ENCODE measurements at places on chromosomes 5 and 9.

GRCh38 chr9:112809351-112809848, 58.8 kb downstream of the SNX30 start:
- no peaks in the 10 kb centered on the region for H3K27me3 ChIP-seq
- H3K36me3 ChIP-seq: peaks cover 9% of the 10 kb centered on the region
- no peak for DNase-seq
- H3K27ac ChIP-seq: no peak overlapping the region
- H3K4me3 ChIP-seq: no peak overlapping the region

DNA sequence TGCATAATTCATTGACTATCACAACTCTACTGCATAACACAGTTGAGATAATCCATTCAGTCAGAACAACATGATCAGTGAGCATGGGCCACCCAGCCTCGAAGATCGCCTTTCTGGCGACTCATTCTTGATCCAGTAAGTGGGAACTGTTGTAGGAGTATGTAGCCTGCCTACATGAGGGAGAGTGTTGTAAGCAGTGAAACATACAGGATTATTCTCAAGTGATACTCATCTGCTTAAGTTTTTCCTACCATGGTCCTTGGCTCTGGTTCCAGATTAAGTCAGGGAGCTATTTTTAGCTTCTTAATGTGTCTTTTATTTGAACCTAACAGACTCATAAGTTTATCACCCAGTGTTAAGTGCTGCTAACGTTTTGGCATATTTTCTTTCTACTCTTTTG, 44.0 kb downstream of the TNPO1 start:
- peaks cover 19% of the 10 kb centered on the region for H3K36me3 ChIP-seq
- no peak for DNase-seq
- H3K27ac ChIP-seq: no peak overlapping the region
- no peaks in the 10 kb centered on the region for H3K4me1 ChIP-seq
- H3K27me3 ChIP-seq: no peaks in the 10 kb centered on the region
- H3K4me3 ChIP-seq: no peak overlapping the region

DNA sequence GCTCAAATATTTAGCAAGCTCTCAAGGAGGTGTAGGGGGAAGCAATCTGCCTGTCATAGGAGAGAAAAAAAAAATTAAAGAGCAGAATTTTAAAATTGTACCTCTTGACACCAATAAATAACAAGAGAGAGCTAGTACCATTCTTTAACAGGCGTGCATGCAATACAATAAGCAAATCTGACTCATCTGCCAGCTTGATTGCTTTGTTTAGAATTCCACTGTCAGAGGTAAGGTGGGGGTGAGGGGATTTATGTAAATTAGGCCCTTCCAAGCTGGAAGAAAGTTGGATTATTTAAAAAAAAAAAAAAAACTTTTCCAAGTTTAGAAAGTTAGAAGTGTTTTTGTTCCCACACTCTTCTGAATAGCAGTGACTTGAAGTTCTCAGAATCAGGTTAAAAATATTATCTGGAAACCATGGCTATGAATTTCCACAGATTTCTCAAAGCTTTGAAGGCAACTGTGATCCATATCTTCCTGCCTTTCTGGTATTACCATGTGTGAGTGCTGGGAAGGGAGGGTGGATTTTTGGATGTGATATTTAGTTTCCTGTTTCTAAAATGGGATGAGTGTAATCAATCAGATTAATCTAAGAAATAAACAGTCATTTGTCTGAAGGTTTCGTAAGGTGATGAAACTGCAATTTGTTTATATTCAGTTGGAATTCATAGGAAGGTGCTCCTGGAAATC, 477.5 kb downstream of the TLE4 start:
- H3K4me3 ChIP-seq: no peak overlapping the region
- H3K4me1 ChIP-seq: peaks cover 11% of the 10 kb centered on the region
- peaks cover 9% of the 10 kb centered on the region for H3K36me3 ChIP-seq
- no peak for DNase-seq

- H3K4me1 ChIP-seq: no peaks in the 10 kb centered on the region
- no peaks in the 10 kb centered on the region for H3K36me3 ChIP-seq
- H3K27me3 ChIP-seq: peaks cover 5% of the 10 kb centered on the region
These were observed 12.6 kb upstream of the FYB1 start for GRCh38 chr5:39231705-39232525.

DNA sequence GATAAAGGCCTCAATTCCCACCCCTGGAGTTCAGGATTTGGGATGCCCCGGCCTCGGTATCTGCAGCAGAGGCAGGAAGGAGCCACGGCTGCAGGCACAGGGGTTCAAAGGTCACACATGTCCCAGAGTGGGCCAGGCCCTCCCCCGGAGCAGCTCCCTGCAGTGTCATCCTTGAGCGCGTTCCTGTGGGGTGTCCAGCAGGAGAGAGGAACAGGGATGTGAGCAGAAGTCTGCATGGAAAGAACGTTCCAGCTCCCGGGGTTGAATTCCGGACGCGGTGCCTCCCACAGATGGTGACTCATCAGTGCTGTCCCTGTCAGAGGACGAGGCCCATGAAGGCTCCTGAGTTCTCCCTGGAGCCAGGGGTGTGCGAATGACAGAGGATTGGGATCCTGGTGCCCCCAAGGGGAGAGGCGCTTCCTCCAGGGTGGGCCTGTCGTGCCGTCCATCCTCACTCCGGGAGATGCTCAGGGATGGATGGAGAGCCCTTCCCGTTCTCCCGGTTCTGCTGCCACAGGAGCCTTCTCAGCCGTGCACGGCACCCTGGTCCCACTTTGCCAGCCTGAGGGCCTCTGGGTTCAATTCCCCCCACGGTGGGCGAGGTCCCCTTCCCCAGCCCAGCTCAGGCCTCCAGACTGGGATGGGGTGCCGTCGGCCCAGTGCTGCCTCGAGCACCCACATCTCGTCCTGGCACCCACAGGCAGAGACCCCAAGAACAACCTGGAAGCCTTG, 3.1 kb downstream of the LCN1 start:
- no peak overlapping the region for H3K27ac ChIP-seq
- peaks cover 4% of the 10 kb centered on the region for H3K4me1 ChIP-seq
- H3K36me3 ChIP-seq: no peaks in the 10 kb centered on the region
- H3K4me3 ChIP-seq: no peak overlapping the region
- H3K27me3 ChIP-seq: no peaks in the 10 kb centered on the region

Data from neural crest cell (in vitro differentiated cells).